ENCODE measurements at places on chromosomes 12 and 14.

GRCh38 chr14:39016733-39017095 lies 86.3 kb downstream of the SEC23A start:
- DNase-seq: no peak

- no peak for DNase-seq
These were observed 154.0 kb downstream of the ITPR2 start for GRCh38 chr12:26678697-26679660.

DNA sequence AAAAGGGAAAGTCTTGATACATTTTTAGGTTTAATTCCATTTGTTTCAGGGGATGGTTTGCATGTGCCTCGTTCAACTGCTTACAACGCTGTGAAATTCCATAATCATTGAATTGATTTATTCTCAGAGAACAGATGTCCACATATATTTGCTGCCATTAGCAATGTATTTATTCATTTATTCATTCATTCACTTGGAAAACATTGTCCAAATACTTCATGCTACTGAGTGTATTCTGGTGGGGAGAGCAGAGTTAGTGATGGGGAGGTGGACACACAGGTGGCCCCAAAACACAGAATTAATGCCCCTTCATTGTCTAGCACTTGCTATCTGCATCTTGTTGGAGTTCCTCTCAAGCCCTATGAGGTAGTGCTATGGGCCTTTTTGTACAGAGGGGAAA lies 141.2 kb upstream of the PARP11 start:
- DNase-seq: no peak

DNA sequence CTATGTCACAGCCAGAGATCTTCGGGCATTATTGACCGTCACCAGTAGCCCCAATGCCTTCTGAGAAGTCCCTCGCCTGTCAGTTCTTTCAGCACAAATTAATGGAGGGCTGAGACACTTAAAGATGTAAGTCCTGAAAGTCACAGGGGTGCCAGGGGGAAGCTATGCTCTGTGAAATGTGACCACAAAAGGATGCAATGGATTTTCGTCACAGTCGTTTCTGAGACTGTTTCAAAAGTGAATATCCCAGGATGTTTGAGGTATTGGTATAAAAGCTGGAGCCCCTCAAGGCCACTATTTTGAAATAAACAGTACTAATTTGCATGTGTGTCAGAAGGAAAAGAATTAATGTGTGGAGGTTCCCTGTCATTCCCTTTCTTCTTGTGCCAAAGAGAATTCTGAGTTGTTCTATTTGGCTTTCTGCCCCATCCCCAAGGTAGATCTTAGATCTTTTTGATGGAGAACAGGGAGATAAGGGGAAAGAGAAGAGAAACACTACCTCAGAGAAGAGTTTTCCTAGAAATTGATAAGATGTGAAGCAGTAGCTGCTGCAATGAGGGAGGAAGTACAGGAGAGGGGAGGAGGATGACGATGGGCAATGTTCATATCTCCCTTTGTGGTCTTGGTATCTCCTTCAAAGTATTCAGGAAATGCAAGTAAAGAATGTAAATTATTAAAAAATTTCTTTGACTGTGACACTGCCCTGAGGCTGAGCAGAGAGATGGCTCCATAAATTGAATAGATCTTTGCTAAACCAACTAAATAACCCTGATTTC lies 101.8 kb upstream of the NAP1L1 start:
- no peak for DNase-seq

GRCh38 chr14:72215080-72215479 lies 282.9 kb downstream of the RGS6 start:
- no peak for DNase-seq

GRCh38 chr12:130669797-130670196 lies 46.3 kb downstream of the RIMBP2 start:
- DNase-seq: no peak

GRCh38 chr14:50926851-50927386 lies 17.4 kb downstream of the PYGL start:
- DNase-seq: no peak

- no peak for DNase-seq
These were observed 359.6 kb downstream of the BMP4 start for GRCh38 chr14:53596853-53597525.

- DNase-seq: no peak
These were observed 74.4 kb downstream of the PRKD1 start for GRCh38 chr14:29853272-29853671.

GRCh38 chr14:28653521-28653920 lies 113.1 kb upstream of the FOXG1 start:
- no peak for DNase-seq

DNA sequence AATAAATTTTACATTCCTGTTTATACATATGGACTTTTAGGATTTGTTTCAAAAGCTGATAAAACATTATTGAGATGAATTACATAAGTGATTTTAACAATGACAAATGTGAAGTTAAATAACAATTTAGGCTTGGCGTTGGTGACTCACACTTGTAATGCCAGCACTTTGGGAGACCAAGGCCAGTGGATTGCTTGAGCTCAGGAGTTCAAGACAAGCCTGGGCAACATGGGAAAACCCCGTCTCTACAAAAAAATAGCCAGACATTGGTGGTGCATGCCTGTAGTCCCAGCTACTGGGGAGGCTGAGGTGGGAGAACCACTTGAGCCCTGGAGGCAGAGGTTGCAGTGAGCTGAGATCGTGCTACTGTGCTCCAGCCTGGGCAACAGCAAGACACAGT lies 7.4 kb downstream of the ACOT2 start:
- no peak for DNase-seq

All from activated CD4-positive, alpha-beta T cell treated with anti-CD3 and anti-CD28 coated beads, Interleukin-2, amount 50 U/mL, for 16 hours (primary cell).